ENCODE measurements at places on chromosomes 5 and 9.

- peaks cover 15% of the 10 kb centered on the region for H3K4me1 ChIP-seq
- no peaks in the 10 kb centered on the region for H3K36me3 ChIP-seq
- no peak overlapping the region for H3K27ac ChIP-seq
- H3K4me3 ChIP-seq: no peak overlapping the region
- DNase-seq: no peak
Measured at GRCh38 chr5:146683861-146684260, 167.9 kb upstream of the GPR151 start.

DNA sequence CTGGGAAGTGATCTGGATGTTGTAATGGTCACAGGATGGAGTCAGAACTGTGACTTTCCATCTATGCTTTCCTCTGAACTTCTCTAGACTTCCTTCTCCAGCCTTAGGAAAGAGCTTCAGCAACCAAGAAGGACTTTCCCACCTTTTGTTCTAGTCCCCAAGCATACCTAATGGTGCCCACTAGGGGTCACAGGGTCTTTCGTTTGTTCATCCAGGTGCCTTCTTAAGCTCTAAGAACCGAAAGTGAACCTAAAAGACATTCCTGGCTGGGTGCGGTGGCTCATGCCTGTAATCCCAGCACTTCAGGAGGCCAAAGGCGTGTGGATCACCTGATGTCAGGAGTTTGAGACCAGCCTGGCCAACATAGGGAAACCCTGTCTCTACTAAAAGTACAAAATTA is 1.8 kb upstream of the WNT8A start:
- H3K36me3 ChIP-seq: no peaks in the 10 kb centered on the region
- DNase-seq: no peak
- H3K4me3 ChIP-seq: no peak overlapping the region
- H3K27ac ChIP-seq: no peak overlapping the region

DNA sequence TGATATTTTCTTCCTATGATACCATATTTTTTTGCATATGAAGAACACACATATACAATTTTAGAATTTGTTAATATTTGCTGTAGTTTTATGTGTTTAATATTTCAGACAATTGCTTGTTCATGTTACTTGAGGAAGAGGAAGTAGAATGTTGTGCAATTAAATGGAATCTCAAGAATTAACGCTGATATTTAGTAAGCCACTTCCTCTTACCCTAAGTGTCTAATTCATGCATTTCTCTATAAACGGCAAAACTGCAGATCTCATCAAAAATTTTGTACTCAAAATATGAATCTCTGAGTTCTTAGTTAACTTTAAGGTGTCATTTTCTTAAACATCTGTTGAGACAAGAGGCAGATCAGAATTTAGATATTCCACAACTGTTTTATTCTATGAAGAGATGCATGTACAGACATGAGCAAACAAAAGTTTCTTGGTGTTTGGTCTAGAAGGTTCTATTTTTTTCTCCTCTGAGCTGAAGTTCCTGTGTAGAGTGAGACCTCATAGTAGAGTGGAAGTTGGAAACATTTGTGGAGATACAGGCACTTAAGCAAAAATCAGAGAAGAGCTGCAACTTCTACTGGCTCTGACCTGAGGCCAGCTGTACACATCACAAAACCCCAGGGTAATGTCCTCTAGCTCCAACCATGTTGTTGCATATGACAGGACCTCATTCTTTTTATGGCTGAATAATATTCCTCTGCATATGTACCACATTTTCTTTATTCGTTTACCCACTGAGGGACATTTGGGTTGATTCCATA is 16.6 kb upstream of the TGFBI start:
- H3K4me1 ChIP-seq: peaks cover 86% of the 10 kb centered on the region
- peak overlapping the region; percentile 32 for H3K4me3 ChIP-seq
- H3K27me3 ChIP-seq: no peaks in the 10 kb centered on the region

GRCh38 chr9:134663753-134664415 is 22.3 kb downstream of the COL5A1 start:
- H3K4me1 ChIP-seq: peaks cover 20% of the 10 kb centered on the region
- DNase-seq: no peak
- H3K36me3 ChIP-seq: no peaks in the 10 kb centered on the region

DNA sequence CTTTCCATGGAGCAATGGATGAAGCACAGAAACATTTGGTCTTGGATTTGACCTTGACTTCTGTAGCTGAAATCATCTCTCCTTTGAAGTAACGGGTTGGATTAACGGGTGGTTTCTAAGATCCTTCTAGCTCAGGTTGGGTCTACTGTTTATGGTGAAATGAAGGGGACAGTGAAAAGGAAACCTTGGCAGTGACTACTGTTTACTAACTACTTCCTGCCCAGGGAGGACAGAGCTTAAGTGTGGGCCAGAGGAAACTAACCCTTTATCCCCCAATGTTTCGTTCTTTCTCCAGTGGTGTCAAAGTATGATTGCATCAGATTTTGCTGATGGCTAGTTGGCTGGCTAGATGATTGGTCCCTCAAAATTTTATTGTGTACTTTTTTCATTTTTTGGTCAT is 22.2 kb downstream of the SKP2 start:
- H3K36me3 ChIP-seq: peaks cover 29% of the 10 kb centered on the region
- no peak for DNase-seq
- H3K27me3 ChIP-seq: no peaks in the 10 kb centered on the region
- H3K4me3 ChIP-seq: no peak overlapping the region
- H3K4me1 ChIP-seq: no peaks in the 10 kb centered on the region
